ENCODE measurements at places on chromosomes 6 and 20.

- DNase-seq: no peak
Measured at GRCh38 chr6:30121446-30122366, 8.8 kb upstream of the TRIM31 start.

- DNase-seq: peak; percentile 71
Measured at GRCh38 chr6:39361657-39362486, 39.4 kb upstream of the KCNK16 start.

- no peak for DNase-seq
Measured at GRCh38 chr6:88519301-88520016, 353.3 kb upstream of the CNR1 start.

- DNase-seq: no peak
Measured at GRCh38 chr6:10852361-10852960, 14.1 kb upstream of the MAK start.

DNA sequence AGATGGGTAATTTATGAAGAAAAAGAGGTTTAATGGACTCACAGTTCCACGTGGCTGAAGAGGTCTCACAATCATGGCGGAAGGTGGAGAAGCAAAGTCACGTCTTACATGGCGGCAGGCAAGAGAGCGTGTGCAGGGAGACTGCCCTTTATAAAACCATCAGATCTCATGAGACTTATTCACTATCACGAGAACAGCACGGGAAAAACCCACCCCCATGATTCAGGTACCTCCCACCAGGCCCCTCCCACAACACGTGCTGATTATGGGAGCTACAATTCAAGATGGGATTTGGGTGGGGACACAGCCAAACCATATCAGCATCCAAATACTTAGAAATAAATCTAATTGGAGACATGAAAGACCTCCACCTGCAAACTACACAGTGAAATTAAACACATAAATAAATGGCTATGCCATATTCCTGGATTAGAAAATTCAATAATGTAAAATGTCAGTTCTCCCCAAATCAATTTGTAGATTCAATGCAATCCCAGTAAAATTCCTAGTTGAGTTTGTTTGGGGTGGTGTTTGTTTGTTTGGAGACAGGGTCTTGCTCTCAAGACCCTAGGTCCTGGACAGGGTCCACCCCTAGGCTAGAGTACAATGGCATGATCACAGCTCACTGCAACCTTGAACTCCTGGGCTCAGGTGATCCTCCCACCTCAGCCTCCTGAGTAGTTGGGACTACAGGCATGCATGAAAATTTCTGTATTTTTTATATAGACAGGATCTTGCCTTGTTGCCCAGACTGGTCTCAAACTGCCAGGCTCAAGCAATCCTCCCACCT, 101.6 kb downstream of the TAF4 start:
- DNase-seq: no peak

GRCh38 chr20:51595058-51595532, 52.6 kb upstream of the NFATC2 start:
- DNase-seq: peak; percentile 88

- no peak for DNase-seq
Measured at GRCh38 chr6:139955366-139956155, 581.1 kb upstream of the CITED2 start.

DNA sequence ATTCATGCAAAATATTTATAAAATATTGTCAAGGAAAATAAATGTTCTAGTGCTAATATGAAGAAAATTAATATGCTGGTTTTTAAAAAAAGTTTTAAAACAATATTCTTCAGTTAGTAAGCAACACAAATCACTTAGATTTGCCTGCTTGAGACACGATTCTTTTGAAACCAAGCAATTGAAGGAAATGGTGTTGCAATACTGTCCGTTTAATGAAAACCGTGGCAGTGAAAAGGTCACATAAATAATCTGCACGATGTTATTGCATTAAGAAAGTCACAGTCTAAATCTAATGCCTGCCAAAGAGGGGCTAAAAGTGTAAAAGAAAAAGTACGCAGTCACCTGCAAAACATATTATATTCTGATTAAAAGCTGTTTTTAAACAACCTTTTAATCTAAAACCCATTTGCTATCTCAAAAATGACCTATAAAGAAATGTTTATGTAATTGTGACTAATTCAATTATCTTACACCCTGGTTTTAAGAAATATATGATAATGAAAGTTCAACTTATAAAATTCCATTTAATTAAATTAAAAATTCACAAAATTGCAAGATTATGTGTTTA, 143.0 kb downstream of the GMDS start:
- no peak for DNase-seq

GRCh38 chr6:166007349-166008263, 160.0 kb downstream of the TBXT start:
- peak; percentile 60 for DNase-seq

DNA sequence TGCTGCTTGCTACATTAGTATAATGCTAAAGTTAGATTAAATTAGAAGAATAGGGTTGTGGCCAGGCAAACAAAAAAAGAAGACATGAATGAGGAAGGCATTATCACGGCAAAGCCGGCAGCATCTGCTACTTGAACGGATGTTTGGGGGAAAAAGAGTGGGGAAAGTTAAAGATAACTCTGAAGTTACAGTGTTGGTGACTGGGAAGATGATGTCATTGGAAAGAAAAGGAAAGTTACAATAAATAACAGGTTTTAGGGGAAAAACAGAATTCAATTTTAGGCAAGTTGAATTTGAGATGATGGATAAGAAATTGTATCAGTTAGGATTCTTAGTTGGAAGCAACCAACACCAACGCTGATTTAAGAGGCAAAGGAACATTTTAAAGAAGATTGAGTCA, 74.2 kb upstream of the NRN1 start:
- no peak for DNase-seq

DNA sequence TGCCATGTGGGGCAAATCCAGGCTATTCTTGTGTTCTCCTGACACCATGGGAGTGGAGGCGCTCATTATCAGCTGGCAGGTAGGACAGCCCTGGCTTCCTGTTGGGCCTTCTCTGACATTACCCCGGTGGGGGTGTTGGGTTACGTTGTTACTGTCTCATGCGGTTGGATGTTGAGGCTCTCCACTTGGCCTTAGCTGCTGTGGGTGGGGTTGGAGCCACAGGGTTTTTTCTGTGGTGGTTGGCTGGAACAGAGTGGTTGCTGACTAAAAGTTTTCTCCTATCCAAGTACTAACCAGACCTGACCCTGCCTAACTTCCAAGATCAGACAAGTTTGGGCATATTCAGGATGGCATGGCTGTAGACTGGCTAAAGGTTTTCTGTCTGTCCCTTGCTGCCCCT, 20.2 kb downstream of the RIPK1 start:
- peak; percentile 16 for DNase-seq

DNA sequence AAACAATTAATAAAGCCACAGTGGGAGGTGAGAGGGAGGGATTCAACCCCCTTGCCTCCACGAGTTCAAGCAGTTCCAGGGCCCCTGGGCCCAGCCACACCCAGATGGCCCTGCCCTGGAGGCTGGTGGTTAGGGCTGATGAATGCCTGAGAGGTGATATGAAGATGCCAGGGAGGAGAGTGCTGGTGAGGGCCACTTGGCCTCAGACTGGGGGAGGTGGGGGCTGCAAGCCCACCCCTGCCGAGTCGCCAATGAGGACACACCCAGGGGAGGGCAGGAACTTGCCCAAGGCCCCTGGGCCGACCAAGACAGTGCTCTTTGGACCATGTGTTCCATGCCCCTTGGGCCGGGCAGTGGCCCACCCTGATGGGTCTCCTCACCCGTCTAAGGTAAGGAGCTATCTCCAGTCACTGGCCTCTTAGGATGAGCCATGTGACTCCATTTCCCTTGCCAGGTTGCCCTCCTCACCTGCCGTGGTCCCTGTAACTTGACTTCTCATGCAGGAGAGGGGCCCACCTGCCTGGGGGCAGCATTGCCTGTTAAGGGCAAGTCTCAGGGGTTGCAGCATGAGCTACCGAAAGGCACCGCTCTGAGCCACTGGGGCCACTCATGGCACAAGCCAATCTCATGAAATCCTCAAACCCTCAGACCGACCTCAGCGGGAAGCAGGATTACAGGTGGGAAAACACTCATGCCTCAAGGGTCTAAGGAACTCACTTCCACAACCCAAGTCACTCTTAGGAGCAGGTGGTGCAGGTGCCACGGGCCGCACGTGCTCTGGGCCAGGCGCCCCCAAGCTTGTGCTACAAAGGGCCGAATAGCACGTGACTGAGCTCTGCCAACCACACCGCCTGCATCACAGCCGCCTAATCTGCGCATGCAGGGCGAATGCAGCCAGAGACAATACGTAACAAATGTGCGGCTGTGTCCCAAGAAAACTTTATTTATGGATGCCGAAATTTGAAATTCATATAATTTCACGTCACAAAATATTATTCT, 147.4 kb upstream of the MLN start:
- DNase-seq: no peak

DNA sequence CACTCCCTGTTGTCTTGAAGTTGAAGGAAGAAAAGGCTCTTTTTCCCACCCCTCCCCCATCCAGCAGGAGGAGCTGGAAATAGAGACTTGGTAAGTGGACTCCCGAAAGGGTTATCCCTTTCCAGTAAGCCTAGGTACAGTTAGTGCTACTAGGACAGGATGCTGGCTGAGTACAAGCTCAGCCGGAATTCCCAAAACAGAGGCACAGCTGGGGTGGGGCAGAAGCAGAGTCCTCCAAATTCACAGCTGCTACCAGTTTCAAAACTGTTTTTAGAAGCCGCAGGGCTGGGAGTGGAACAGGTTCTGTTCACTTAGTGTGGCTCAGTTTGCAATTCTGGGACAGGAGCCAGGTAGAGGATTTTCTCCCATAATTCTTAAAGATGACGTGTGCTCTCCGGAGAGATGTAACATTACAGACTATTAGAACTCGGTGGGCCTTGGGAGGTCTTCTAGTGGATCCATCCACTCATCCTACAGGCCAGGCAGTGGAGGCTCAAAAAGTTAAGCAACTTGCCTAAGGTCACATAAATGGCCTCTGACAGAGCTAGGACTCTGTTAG, 19.0 kb upstream of the UTRN start:
- peak; percentile 76 for DNase-seq

GRCh38 chr6:38522322-38522721, 117.4 kb downstream of the BTBD9 start:
- peak; percentile 40 for DNase-seq

DNA sequence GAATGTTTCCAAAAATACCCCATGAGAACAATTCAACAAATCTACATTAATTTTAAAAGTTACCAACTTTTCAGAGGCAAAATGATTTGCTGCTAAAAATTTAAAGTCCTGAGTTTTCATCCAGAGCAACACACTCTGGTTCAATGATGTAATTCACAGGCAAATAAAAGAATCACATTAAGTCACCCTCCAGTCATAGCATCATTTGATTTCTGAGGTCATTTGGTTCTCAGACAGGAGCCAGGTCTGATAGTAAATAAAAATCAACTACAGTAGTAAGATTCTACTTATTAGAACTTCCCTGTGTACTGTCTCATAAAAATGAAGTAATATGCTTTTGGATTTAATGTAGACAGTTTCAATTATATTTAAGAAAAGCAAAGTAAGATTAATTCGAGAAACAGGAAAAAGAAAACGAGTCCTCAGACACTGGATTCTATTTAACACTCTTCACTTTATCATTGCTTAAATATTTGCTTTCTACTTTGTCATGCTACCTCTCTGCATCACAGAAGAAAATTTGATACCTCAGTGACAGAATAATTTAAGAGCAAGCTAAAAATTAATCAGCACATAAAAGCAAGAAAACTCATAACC, 25.8 kb downstream of the MAP7 start:
- no peak for DNase-seq

- DNase-seq: no peak
Measured at GRCh38 chr20:56833427-56833826, 204.3 kb downstream of the TFAP2C start.

DNA sequence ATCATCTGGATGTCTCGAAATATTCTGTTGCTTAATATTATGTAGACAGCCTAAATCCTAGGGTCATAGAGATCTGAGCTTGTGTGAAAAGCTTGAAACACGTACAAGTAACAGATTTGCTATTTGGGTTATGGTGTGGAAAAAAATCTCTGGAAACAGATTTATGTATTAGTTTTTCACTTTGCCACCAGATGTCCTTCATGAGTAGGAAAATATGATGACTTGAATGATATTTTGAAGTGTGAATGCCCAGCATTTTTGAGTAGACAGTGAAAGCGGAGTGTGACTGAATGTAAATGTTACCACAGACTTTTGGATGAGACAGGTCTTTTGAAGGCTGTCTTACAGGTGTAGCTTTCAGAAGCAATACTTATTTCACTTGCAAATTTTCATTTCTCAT, 4.2 kb upstream of the BMP6 start:
- DNase-seq: peak; percentile 46

- DNase-seq: peak; percentile 34
Measured at GRCh38 chr20:62666736-62667529, 24.6 kb downstream of the SLCO4A1 start.

GRCh38 chr6:15551798-15552197, 111.0 kb downstream of the DTNBP1 start:
- DNase-seq: no peak

DNA sequence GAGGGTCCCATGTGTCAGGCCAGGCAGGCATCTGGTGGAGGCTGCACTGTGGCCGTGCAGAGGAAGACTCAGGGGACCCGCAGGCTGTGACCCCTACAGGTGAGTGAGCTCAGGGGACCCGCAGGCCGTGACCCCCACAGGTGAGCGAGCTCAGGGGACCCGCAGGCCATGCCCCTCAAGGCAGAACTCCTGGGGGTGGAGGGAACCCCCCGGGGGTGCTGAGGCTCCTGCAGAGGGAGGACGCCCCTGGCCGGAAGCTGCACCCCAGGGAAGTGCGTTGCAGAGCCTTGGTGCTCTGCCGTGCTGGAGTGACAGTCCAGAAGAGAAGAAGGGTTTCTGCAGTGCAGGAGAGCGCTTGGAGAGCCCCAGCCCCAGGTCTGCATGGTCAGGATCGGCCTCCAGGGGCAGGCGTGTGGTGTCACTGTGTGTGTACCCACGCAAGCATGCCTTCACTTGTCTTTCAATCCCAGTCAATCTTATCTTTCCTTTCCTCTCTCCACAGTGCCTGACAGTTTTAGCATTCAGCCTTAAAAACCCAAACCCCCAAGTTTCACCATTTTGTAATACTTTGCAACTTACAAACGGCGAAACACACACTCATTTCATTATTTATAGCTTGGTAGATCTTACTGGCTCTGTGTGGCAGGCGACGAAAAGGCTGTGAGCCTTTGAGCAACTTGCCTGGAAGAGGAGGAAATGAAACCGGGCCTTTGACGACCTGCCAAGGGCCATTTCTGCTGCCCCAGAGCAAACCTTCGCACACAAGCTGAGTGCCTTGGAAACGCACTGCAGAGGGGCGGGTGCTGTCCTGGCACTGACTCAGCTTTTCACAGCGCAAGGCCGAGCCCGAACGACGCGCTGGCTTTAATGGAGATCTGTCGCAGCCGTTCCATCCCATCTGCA, 101.4 kb upstream of the AGPAT4 start:
- DNase-seq: no peak

GRCh38 chr6:12482386-12483375, 192.5 kb downstream of the EDN1 start:
- no peak for DNase-seq

DNA sequence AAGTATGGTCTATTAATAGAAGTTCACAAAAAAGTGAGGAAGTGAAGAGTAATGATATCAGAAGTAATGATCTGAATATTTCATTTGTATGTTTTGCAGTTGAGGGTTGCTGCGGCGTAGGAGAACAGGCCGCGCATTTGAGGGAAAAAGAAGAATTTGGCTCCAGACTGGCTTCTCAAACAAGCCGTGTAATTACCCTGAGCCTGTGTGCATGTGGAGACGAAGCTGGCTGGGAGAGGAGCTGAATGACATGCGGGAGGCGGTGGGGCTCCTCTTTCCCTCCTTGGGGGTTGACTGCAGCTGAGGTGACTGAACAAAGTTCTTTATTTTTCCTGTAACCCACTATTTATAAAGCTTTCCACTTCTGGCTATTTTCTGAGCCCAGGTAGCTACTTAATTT, 115.5 kb upstream of the AFDN start:
- DNase-seq: no peak

Measured in EH (cell line).